ENCODE measurements at places on chromosomes 3 and 15.

- no peak for DNase-seq
These were observed 35.7 kb downstream of the ROPN1B start for GRCh38 chr3:126004692-126005091.

GRCh38 chr3:22977042-22977441, 226.1 kb upstream of the UBE2E2 start:
- no peak for DNase-seq

GRCh38 chr3:49316696-49317457, 23.0 kb downstream of the USP4 start:
- no peak for DNase-seq

- DNase-seq, result no peak
These were observed 63.6 kb downstream of the CYP11A1 start for GRCh38 chr15:74303741-74304309.

- DNase-seq, result no peak
These were observed 74.7 kb downstream of the PDZRN3 start for GRCh38 chr3:73550032-73550431.

GRCh38 chr3:127172781-127173515, 20.0 kb upstream of the PRR23E start:
- DNase-seq, result no peak

DNA sequence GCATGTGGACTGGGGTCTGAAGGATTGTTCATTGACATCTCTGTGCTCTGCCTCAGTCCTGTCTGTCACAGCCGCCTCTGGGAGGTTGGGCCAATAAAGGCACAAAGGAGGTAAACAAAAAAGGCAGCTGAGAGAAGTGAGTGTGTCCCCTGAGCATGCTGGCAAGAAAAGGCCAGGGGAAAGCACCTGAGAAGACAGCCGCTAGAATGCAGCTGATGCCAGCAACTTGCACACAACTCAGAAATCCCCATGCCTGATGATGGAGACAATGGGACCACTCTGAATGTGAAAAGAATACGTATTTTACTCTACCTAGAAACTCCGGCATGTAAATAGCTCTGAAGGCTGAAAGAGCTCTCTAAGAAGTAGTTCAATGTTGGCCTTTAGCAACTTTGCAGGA, 118.7 kb downstream of the KCNH8 start:
- peak; percentile 57 for DNase-seq

DNA sequence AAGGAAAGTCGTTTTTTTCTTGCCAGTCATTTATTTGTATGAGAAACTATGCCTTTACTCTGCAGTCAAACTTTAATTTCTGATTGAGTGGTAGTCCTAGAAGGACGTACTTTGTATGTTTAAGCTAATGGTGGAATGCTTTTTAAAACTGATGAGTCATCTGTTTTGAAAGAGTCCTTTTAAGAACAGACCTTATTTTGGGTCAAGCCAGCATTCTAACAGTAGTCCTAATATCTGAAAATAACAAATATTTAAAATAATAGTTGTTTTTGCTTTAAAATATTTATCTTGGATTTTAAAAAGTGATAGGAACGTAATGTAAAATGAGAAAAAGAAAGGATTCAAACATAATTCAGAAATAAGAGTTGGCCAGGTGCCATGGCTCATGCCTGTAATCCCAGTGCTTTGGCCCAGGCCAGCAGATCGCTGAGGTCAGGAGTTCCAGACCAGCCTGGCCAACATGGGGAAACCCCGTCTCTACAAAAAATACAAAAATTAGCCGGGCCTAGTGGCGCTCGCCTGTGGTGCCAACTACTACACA, 1.3 kb upstream of the LRRC58 start:
- no peak for DNase-seq

DNA sequence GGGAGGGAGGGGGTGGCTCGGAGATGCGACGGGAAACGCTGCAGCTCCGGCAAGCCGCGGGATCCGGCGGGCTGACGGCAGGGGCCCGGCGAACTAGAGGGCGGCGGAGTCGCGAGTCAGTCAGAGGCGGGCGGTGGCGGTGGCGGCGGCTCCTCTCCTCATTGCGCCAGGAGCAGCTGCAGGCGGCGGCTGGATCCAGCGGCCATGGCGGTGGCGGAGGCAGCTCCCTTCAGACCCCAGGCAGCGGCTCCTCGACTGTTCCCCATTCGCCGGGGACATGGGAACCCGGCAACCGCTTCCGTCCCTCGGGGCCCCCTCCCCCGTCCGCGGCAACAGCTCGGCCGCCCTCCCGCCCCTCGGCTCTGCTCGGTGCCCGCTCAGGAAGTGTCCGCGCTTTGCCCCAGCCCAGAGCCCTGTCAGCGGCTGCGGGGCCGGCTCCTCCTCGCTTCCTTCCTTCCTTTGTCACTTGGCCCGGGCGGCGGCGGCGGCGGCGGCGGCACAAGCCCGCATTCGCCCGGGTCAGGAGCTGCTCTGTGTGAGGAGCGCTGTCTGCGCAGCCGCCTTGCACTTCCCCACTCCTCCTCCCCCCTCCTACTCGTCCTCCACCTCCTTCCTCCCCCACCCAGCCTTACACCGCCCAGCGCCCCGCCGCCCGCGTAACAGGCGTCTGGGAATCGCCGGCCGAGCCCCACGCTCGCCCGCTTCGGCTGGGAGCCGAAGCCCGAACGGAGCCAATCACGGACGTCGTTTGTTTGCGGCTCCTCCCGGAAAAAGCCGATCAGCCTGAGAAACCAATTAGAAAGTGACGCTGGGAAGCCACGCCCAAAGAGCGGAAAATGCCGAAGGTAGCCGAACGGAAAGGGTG, at the start of gene GSK3B:
Gene GSK3B (minus strand): TSS at position 537 of the 865 bp plus-strand sequence. CDS start 1,013 bp downstream, outside the sequence.
- DNase-seq, result peak; percentile 92

DNA sequence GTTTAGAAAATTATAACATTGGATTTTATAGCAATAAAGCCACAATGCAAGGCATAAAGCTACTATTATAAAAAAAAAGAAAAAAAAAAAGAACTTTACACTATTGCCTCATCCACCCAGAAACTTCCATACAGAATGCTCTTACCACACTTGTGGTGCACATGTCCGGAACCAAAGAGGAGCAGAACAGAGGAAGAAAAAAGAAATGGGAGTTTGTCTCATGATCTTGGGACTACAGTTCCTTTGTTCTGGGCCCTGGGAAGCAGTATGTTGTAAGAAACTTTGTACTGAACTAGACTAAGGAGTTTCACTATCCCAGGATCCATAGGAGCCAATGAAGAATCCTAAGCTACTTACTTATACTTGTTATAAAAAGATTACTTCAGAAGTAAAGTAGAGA, 36.1 kb downstream of the FMN1 start:
- no peak for DNase-seq

DNA sequence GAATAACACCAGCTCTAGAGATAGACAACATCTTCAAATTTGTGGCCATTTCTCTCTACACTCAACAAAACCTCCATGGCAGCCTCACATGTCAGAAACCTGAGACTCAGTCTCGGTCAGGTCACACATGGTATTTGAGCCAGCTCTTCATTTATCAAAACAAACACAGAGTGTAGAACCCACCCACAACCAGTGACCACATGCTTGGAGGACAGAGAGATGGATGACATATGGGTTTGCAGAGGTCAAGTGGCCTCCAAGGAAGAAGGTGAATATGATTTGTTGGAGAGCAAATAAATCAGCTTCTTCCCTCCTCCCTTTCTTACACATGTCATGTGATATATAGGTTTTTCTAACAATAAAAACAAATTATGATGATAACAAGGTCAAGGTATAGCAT, 278.1 kb upstream of the LRTM1 start:
- no peak for DNase-seq

DNA sequence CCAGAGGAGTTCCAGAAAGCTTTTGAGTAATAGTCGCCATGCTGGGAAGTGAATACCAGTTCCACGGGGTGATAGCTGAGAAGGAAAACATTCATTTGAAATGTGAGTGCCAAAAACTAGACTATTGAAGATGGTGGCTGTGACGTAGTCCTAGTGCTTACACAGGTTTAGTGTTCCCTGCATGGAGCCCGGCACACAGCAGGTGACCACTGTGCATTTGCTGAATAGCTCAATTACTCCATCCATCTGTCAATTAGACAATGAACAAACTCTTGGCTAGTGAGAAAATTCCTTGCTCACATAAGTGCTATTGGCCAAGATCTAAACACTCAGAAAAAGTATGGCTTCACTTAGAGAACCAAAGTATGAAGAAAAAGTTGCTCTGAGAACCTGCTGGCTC, 448.1 kb upstream of the WNT5A start:
- DNase-seq, result peak; percentile 29

DNA sequence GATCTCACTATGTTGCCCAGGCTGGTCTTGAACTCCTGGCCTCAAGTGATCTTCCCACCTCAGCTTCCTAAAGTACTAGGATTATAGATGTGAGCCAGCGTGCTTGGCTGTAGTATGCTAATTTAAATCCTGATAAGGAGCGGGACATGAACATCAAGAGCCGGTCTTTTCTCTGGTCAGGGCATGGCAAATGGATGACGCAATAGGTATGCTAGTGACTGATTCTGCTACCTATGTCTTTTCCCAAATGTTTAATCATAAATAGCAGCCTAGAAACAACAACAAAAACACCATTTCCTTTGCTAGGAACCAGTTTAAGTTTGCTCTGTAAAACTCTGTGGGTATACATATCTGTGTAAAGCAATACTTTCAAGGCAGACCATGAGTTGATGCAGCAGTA, 64.7 kb downstream of the STARD9 start:
- DNase-seq, result no peak

DNA sequence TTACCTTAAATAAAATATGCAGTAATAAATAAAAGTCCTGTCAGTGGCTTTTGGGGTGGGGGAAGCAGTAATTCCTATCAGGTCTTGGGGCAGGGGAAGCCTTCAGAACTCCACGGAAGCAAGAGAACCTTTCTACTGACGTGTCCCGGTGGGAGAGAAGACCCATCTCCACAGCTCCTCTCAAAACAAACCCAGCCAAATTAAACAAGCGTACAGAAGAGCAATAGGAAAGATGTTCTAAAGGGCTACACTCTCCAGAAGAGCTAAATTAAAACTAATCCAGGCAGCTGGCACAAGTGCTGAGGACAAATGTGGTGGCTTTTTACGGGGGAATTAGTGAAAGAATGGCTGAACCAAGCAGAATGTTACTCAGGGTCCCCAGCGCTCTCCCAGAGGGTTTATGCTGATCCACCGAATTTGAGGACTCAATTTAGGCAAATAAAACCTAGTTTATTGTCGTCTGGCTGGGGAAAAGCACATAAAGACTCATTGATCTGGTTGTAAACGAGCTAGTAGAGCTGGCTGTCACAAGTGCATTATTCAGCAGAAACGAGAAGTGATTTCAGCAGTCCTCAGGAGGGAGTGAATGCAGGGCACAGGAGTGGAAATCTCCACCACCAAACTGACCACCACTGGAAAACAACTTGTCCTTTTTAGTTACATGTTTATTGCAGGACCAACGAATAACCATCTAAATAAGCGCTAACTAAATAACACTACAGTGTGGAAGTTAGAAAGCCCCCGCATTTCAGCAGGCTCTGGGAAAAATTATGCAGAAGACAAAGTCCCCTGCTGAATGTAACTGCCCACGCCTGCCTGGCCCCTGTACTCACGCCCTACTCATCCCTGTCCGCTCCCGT, 13.5 kb downstream of the BFSP2 start:
- DNase-seq, result peak; percentile 17

DNA sequence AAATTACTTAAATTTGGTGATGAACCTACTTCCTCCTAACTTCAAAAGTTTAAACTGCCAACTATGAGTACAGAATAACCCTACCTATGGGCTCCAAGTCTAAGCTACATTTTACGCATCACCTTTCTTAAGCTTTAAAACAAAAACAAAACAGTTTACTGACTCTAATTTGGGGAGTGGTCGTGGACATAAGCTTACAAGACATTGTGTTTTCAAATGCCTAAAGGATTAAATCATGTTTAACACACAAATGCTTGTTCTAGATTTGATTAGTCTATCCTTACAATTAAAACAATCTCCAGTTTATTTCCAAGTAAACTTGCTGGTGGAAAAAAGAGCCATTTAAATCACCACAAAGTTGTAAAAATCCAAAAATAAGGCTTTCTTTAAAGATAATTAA, 62.2 kb downstream of the UACA start:
- no peak for DNase-seq

- no peak for DNase-seq
These were observed 726.4 kb downstream of the ZNF385D start for GRCh38 chr3:21024563-21024962.

- no peak for DNase-seq
These were observed 21.0 kb upstream of the DNAJC13 start for GRCh38 chr3:132396255-132396654.

- no peak for DNase-seq
These were observed 221.8 kb downstream of the SNRPN start for GRCh38 chr15:25176616-25176923.

GRCh38 chr3:170180079-170180907, 1.2 kb downstream of the PHC3 start:
- no peak for DNase-seq

- DNase-seq, result no peak
These were observed 196.7 kb downstream of the PLCH1 start for GRCh38 chr3:155548195-155548594.

GRCh38 chr3:61983479-61983878, 389.9 kb downstream of the FEZF2 start:
- no peak for DNase-seq

DNA sequence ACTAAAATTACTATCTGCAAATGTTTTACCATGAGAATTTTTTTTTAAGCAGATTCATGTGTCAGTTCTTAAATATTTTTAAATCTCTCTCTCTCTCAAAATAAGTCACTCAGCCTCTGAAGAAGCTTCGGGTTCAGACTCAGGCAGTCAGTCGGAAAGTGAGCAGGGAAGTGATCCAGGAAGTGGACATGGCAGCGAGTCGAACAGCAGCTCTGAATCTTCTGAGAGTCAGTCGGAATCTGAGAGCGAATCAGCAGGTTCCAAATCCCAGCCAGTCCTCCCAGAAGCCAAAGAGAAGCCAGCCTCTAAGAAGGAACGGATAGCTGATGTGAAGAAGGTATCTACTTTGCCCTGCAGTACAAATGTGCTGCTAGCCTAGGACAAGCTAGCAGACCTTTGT, 24.1 kb downstream of the CHD2 start:
- DNase-seq, result no peak

DNA sequence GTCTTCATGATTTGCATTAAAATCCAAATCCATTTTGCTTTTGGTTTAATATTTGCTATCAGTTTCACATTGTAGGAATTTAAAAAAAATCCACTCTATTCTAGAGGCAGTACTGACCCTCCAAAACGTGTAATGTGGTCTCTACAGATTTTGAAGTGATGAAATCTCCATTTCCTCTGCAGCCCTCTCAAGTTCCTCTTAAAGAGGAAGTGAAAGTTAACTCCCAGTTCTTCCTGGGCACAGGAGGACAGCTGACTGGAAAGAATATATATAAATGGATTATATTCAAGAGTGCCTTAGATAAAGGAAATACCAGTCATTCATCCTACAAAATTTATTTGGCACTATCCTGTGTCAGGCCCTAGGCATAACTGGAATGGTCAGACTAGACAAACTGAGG, 83.5 kb upstream of the PLCL2 start:
- no peak for DNase-seq

- DNase-seq, result no peak
These were observed 13.5 kb downstream of the SLCO3A1 start for GRCh38 chr15:91866971-91867372.

- no peak for DNase-seq
These were observed 94.5 kb downstream of the MAGI1 start for GRCh38 chr3:65944252-65944651.

- peak; percentile 63 for DNase-seq
These were observed 13.6 kb downstream of the MRPS25 start for GRCh38 chr3:15051531-15051930.
